ENCODE measurements at places on chromosomes 12 and 14.

GRCh38 chr12:107319533-107320032 lies 226.2 kb upstream of the CRY1 start:
- no peak for DNase-seq

GRCh38 chr12:113381220-113381619 lies 22.5 kb downstream of the SDS start:
- no peak for DNase-seq

GRCh38 chr14:92568621-92569479 lies 55.3 kb downstream of the RIN3 start:
- peak; percentile 41 for DNase-seq

GRCh38 chr12:106584104-106585064 lies 1.6 kb downstream of the RFX4 start:
- no peak for DNase-seq

- no peak for DNase-seq
Observed at GRCh38 chr12:39824505-39825212, 205.1 kb upstream of the ABCD2 start.

- no peak for DNase-seq
Observed at GRCh38 chr14:76946753-76947077, 81.8 kb downstream of the IRF2BPL start.

DNA sequence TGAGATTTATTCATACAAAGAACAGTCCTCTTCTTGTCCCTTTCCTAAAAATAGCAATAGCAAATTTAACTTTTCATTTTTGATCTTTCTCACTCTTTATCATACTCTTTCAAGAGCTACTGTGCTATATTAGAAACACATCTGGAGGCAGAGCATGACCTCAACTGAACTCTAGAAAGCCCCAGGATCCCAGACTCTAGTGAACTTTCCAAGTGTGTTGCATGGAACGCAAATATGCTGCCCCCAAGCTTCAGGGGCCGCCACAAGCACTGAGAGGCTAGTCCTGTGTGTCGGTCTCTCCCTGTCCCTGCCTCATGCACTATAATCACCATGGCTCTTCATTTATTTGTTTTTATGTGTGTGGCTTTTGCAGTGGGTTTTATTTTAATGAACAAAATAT lies 38.7 kb upstream of the ZNF641 start:
- no peak for DNase-seq

DNA sequence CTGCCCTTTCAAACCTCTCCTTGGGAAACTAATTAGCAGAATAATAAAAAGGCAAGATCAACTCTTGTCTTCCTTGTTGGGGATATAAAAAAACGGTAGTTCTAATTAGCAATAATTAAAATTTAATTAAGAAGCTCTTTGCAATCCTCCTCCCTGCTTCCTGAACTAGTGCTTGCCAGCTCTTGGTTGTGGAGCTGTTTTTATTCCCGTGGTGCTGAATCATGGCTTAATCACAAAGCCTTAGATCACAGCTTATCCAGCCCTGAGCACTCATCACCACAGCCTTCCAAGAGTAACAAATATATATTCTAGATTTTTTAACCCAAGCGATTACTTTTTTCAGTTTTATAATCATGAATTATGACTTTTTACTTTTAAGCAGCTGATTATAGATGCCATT lies 63.2 kb upstream of the INSM2 start:
- no peak for DNase-seq

DNA sequence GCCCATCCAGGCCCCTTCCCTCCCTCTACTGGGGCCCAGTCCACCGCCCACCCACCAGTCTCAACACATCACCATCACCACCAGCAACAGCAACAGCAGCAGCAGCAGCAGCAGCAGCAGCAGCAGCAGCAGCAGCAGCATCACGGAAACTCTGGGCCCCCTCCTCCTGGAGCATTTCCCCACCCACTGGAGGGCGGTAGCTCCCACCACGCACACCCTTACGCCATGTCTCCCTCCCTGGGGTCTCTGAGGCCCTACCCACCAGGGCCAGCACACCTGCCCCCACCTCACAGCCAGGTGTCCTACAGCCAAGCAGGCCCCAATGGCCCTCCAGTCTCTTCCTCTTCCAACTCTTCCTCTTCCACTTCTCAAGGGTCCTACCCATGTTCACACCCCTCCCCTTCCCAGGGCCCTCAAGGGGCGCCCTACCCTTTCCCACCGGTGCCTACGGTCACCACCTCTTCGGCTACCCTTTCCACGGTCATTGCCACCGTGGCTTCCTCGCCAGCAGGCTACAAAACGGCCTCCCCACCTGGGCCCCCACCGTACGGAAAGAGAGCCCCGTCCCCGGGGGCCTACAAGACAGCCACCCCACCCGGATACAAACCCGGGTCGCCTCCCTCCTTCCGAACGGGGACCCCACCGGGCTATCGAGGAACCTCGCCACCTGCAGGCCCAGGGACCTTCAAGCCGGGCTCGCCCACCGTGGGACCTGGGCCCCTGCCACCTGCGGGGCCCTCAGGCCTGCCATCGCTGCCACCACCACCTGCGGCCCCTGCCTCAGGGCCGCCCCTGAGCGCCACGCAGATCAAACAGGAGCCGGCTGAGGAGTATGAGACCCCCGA lies 6.8 kb upstream of the RNU7-1 start:
- peak; percentile 45 for DNase-seq

DNA sequence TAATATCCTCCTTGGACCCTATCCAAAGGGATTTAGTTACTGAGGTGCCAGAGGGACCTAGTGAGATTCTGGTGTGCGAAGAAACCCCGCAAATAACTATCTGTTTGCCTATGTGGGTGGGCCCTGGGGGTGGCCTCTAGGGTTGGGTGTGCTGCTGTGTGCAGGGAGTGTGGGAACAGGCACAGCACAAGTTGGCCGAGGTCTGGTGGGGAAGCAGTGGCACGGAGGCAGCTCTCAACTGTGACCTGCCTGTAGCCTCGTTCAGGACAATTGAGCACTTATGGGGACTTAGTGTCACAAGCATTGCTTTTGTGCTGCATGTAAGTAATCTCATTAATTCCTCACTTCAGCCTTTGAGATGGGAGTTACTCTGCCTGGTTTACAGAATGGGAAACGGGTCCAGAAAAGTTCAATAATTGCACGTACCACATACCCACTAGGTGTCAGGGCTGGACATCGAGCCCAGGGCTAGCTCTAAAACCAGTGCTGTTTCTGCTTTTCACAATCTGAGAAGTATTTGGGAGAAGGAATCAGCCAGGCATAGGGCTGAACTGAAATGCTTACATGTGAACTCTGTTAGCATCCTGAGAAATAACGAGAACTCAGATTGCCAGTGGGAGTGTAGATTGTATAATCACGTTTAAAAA lies 58.8 kb downstream of the TECPR2 start:
- DNase-seq: no peak

GRCh38 chr12:7483343-7483742 lies 20.2 kb downstream of the CD163 start:
- DNase-seq: no peak

- DNase-seq: no peak
Observed at GRCh38 chr12:128970110-128970509, 116.8 kb downstream of the GLT1D1 start.

- DNase-seq: no peak
Observed at GRCh38 chr14:79841433-79841832, 369.9 kb downstream of the DIO2 start.

- no peak for DNase-seq
Observed at GRCh38 chr12:121802485-121802842, 1.3 kb upstream of the SETD1B start.

DNA sequence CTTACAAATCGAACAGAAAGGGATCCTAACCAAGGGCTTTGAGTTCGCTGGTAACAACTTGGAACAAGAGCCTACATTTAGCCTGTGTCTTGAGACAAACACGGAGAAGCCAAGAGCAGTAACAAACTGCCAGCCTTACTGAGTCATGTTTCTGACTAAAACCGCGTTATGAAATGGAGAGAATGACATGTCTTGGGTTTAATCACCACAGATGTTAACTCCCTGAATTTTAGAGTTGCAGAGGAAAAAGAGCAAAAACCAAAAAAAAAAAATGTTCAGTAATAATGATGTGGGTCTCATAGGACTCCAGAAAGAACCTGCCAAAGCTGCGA lies 1.0 kb downstream of the BLTP3B start:
- DNase-seq: no peak

- no peak for DNase-seq
Observed at GRCh38 chr12:88574278-88574677, 6.0 kb downstream of the KITLG start.

DNA sequence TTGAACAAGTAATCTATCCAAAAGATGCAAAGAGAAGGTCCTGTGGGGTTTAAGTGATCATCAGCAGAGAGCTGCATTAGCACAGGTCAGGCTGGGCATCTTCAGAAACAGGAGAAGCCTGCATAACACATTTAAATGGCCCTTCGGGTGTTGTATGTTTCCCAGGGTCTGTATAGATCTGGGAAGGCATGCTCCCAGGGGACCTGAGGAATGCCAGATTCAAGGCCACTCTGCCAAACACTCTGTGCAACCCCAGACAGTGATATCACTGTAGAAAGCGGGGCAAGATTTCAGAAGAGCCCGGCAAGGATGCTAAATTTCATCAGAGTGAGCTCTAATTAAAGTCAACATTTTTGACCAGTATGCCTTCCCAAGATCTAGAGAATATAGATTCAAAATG lies 92.9 kb downstream of the ARMH4 start:
- no peak for DNase-seq

GRCh38 chr14:21093769-21094681 lies 4.4 kb downstream of the ZNF219 start:
- no peak for DNase-seq

DNA sequence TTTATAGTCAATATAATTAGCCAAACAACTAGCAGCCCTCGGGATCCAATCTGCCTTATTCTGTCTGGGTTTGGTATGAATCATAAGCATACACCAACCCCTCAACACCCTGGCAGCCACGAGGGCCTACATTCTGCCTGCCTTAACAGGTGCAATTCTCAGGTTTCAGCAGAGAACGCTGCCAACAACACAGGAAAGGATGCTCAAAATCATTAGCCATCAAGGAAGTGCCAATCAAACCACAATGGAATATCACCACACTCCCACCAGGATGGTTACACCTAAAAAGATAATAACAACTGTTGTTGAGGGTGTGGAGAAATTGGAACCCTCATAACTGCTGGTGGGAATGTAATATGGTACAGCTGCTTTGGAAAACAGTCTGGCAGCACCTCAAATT lies 122.8 kb downstream of the TTC7B start:
- no peak for DNase-seq

- DNase-seq: no peak
Observed at GRCh38 chr12:3236345-3237187, 159.4 kb downstream of the TSPAN9 start.

- DNase-seq: no peak
Observed at GRCh38 chr14:36975834-36976233, 196.6 kb downstream of the SLC25A21 start.

- DNase-seq: no peak
Observed at GRCh38 chr12:54565310-54565985, 16.0 kb downstream of the PDE1B start.

DNA sequence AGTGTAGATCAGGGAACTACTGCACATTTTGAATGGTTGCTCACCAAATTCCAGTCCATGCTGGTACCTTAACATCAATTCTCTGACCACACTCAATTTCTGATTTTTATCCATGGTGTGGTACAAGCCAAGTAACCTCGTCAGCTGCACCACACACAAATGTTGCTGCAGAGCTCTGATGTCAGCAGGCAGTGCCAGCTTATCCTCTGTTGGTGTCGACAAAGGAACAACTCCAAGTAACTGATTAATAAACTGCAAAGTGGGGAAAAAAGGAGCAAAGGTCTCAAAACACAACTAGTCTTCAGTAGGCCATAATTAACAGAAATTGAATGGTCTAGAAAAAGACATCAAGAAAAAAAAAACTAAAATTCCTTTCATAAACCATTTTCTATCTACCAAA lies 47.4 kb downstream of the NAA25 start:
- DNase-seq: no peak

- peak; percentile 100 for DNase-seq
Observed at GRCh38 chr14:99480917-99481744, at the start of gene CCNK. Gene CCNK (plus strand): TSS chr14:99481409. CDS start chr14:99492678, 11,269 bp downstream.

DNA sequence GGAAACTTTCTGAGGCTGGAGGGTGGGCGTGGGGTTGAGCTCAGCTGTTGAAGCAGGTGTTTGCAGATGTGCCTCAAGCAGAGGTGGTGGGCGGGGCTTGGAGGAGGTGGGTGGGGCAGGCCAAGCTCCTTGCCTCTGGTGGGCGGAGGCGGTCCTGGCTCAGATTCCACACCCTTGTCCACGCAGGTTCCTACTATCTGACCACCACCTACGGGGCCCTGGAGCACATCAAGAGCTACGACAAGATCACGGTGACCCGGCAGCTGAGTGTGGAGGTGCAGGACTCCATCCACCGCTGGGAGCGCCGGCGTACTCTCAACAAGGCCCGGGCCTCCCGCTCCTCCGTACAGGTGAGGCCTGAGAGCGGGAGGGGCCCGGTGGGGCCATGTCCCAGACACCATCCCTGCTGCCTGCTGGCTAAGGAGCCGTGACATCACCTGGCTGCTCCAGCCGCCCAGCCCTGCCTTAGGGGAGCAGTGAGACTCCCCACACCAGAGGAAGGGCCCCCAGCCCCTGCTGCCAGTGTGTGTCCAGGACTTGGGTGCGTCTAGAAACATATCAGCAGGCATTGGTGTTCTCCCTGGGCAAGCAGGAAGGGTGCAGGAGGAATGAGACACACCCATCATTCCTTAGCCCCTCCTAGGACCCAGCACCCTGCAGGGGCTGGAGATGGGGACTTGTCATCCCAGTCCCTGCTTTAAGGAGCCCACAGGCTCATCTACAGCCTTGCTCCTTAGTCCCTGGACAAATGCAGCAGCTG lies 63.4 kb downstream of the LGMN start:
- DNase-seq: no peak

- DNase-seq: no peak
Observed at GRCh38 chr14:32354716-32355115, 25.6 kb downstream of the AKAP6 start.

- DNase-seq: no peak
Observed at GRCh38 chr12:130354407-130354806, 16.7 kb downstream of the PIWIL1 start.

DNA sequence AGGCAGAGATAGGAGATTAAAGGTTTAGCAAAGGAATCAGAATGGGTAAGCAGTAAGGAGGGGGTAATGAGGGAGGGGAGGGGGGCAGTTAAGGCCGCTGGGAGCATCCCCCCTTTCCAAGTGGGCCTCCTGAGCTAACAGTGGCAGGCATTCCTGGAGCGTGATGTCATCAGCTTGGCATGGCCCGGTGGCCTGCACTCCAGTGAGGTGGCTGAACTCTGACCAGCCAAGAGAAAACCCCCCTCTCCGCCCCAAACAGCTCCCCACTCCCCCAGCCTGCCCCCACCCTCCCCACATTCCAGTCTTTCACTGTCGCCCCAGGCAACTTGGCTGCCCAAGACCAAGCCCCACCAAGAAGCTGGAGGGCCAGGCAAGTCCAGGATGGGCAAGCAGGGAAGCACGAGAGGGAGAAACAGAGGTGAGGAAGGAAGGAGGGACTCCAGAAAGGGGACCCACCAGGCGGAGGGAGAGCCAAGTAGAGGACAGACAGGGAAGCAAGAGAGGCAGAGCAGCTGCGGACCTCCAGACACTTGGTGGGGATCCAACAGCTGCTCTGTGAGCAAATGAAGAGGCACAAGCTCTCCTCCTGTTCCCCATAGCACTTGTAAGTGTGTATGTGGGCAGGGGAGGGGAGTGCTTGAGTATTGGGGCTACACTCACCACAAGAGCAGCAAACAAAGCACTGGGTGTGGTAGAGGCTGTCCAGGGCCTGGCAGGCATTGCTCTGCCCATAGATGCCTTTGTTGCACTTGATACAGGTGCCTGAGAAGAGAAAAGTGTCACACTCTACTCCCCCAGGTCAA lies 4.5 kb downstream of the AJUBA start:
- no peak for DNase-seq

All from stimulated activated CD8-positive, alpha-beta memory T cell treated with anti-CD3 and anti-CD28 coated beads, Interleukin-12 subunit alpha, Interleukin-12 subunit beta, amount 100 ng/mL, for 4 hours (primary cell).